ENCODE measurements at places on chromosomes 7 and 10. TPM values are rescaled to one million over a fixed set of nuclear protein-coding genes. Genes with fewer than 3 reads are reported as not detected.

HKDC1 gene
- 1.1 TPM for total RNA-seq

VSIR gene
- total RNA-seq = 77.8 TPM

ACTL6B gene
- not detected for total RNA-seq

AKR1C3 gene
- total RNA-seq = 50.7 TPM

STEAP4 gene
- total RNA-seq = not detected

PBLD gene
- total RNA-seq = 6.7 TPM

ANKRD30A gene
- total RNA-seq = not detected

ENO4 gene
- total RNA-seq = not detected

CEP55 gene
- 1.2 TPM for total RNA-seq

ATOH7 gene
- total RNA-seq = not detected

ABCB4 gene
- total RNA-seq = not detected

HOXA11 gene
- 0.96 TPM for total RNA-seq

HOXA9 gene
- 7.8 TPM for total RNA-seq

SPDYE16 gene
- under 0.01 TPM for total RNA-seq

GJD4 gene
- not detected for total RNA-seq

MYL10 gene
- not detected for total RNA-seq

TACR2 gene
- 0.37 TPM for total RNA-seq

GIMAP7 gene
- not detected for total RNA-seq

ZNF518A gene
- total RNA-seq = 17.3 TPM

SORCS1 gene
- total RNA-seq = not detected

GALNT17 gene
- not detected for total RNA-seq

RGR gene
- total RNA-seq = not detected

CALHM3 gene
- not detected for total RNA-seq

SLC16A9 gene
- 0.07 TPM for total RNA-seq

SPAG6 gene
- not detected for total RNA-seq

Measured in mammary epithelial cell (primary cell).